ENCODE measurements at places on chromosomes 2 and 18.

DNA sequence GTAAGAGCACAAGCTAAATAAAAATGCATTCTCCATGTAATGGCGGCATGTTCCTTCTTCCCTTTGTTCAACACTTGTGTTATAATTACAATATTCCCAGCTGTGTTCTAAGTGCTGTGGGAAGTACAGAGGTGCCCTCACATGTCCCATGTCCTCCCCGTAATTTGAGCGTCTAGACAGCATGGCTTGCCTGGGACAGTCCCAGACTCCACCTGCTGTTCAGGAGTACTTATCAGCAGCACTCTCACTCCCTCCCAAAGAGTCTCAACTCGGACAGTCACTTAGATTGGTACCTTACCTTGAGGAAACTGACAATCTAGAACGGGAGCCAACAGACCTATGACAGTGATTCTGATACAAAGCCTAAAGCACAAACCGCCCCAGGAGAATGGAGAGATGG is 370.5 kb downstream of the EIPR1 start:
- no peak for DNase-seq

DNA sequence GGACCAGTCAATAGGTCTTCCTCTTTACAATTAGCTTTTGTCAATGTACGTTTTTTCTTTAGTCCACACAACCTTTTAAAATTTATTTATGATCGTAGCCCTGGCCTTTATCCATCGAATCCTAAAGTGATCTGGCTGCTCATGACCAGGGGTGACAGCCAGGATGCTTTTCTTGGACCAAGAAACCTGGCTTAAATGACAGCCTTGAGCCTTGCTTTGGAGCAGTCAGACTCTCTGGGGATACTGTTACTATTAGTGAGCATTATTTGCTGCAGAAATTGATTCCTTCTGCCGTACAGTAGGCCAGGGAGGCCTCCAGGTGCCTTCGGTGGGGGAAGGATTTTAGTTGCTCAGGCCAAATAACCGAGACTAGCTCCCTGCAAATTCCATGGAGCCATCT is 70.2 kb downstream of the AGAP1 start:
- DNase-seq, result no peak

- DNase-seq, result no peak
Observed at GRCh38 chr18:11074889-11075288, 74.5 kb downstream of the PIEZO2 start.

DNA sequence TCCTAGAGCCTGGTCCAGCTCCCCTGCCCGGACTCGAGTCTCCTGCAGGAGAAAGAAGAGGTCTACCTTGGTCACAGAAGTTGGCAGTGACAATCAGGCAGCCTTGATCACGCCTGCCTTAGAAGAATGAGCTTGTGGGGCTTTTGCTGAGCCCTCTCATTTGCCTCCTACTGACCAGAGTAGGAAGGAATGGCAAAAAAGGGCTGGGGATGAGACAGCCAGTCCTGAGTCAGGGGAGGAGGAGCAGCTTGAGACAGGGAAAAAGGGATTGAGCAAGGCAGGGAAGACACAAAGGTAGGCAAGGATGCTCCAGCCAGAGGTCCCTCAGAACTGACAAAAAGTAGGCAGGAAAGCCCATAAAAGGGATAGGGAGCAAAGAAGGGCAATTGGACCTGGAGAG is 6.0 kb downstream of the WDR54 start:
- DNase-seq, result no peak

GRCh38 chr2:162245061-162245460 is 1.8 kb upstream of the FAP start:
- DNase-seq, result no peak

DNA sequence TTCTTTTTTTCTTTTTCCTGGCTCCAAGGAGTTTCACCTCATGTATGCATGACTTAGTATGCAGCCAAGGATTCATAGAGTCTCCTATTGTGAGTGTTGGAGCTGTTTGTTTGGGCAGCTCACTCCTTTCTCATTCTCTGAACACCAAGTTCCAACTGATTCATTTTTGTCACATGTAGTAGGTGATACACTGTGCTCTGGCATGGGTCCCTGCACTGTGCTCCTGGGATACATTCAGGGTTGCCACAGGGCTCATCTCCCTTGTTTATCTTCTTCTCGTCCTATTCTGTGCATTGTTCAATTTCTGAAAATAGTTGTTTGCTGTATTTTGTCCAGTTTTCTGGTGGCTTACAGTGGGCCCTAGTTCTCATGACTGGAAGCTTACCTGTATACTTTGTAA is 96.8 kb downstream of the ZNF407 start:
- no peak for DNase-seq

- no peak for DNase-seq
Observed at GRCh38 chr2:120134263-120134662, 88.9 kb downstream of the TMEM185B start.

DNA sequence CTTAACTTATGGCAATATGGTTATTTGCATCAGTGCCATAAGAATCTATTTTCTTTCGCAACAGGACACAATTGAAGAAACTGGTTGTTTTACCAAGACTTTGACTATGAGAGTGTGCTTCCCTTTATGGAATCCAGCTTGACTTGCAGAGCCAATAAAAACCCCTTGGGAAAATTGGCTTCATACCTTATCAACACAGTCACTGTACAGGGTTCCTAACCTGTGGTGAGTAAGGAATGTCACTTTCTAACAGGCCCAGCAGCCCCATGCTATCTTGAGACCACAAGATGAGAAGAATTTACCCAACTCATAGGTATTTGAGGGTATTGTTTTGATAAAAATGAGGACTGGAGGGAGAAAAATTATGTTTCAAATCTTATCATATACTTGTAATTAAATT is 418.5 kb upstream of the MAP2 start:
- no peak for DNase-seq

DNA sequence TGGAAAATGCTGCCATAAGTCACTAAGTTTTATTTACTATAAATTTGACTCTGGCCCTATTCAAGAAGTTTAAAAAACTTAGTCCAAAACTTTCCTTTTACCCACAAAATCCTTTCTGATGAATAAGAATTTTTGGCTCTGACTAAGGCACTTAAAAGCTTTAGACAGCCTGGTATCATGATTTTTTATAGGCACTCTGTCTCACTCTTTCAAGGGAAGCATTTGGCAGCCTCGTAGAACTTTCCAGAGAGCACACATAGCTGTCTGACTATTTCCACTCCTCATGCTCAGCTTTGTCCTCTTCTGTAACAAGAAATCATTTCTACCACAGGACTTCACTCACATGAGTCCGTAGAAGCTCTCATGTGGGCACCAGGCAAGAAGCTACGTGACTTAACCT is 32.3 kb upstream of the XDH start:
- no peak for DNase-seq

DNA sequence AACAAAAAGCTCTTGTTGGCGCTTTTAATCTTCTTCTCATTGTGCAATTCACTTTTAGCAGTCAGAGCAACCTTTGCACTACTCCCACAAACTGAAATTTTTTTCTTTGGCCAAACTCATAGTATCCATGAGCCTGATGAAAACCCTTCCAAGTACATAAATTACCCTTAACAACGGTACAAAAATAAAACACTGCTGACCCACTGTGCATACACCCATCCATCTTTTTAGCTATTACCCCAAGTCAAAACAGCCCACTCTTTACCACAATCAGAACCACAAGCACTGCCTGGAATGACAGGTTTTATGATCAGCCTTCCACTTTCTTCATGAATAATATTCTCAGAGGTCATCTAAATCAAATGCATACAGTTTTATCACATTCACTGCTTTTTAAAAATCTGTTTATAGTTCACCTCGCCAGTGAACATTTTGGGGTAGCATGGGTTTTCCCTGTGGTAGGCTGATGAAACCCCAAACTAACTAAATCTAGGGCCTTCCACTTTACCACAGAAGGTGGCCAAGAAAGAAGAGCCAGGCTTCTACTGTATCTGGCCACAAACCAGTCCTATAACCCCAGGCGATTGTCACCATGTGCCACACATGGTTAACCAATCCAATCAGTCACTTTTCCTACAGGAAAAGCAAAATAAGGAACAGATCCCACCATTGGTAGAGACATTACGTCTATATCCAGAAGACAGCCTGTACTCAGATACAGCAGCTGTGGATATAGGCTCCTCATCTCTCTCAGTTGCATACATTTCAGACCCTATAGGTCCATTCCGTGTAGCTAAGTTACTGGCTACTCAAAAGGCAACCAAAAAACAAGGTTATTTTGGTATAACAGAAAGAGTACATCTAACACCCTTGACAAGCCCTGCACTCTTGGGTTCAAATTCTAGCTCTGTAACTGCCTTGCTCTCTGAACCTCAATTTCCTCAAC is 171.3 kb downstream of the THADA start:
- DNase-seq, result no peak

DNA sequence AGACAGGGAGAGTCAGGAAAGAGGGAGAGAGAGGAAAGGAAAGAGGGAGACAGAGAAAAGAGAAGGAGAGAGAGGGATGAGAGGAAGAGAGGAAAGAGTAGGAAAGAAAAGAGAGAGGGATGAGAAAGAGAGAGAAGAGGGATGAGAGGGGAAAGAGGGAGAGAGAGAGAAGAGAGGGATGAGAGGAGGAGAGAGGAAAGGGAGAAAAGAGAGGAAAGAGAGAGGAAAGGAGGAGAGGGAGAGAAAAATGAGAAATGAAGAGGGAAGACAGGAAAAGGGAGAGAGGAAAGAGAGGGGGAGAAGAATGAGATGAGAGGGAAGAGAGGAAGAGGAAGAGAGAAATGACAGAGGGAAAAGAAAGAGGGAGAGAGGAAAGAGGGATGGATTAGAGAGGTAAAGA is 207.0 kb upstream of the SKOR2 start:
- DNase-seq, result no peak

GRCh38 chr2:32064021-32064601 is 755 bp downstream of the SPAST start:
- DNase-seq, result no peak

- no peak for DNase-seq
Observed at GRCh38 chr18:1510542-1511179, 606.0 kb downstream of the ADCYAP1 start.

DNA sequence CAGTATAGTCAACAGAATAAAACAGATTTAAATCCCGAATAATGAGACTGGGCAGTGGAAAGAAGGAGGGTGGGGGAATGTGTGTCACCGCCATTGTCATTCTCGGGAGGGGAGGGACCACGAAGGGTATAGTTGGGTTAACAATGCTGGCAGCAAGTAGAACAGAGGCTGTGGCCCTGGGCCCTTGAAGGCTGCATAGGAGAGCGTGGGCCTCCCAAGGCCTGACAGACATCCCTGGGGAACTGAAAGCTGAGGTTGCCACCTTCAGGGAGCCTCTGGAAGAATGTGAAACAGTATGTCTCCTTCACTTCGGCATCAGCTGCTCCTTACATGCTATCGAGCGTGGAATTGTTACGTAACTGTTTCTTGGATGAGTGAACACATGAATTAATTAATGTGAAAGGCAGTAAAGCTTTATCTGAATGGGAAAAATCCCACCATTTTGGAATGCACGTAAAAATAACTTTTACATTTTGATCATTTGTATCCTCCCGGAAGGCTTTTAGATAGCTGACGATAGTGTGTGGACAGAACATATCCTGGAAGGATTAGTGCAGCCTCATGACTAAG is 92.8 kb upstream of the TTC39C start:
- DNase-seq, result no peak

- DNase-seq, result no peak
Observed at GRCh38 chr2:96760986-96761832, 507 bp downstream of the CNNM4 start.

DNA sequence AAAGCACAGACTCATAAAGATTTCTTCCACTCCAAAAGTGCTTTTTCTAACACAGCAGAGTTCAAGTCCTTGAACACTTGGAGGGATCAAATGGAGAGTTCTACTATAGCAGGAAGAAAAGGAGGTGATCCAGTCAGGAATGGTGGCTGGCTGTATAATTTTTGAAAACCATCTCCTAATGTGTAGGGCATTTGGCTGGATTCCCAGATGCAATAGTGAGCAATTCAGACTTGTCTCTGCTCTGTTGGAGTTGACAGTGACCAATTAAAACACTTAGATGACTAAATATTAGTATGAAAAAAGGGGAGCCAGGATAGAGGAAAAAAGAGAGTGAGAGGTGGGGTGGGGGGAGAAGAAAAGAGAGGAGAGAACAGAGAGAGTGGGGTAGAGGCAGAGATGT is 5.3 kb upstream of the G6PC2 start:
- DNase-seq, result no peak

DNA sequence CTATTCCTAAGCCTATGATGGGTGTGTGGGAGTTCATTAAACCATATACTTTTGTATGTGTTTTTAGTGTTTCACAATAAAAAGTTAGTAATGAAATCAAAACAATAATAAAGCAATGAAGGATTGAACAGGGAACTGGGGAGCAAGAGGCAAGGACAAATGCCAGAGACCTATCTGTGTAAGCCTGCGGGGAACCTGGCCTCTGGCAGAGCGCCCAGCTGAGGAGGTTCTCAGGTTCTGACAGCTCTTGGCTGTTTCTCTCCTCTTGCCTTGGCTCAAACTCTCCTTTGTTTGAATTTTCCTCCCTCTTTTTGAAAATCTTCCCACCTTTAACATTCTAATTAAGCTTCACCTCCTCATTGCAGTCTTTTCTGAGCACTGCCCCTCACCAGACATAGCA is 200.0 kb upstream of the NCKAP5 start:
- no peak for DNase-seq

GRCh38 chr2:149383340-149383739 is 53.0 kb downstream of the LYPD6 start:
- no peak for DNase-seq

GRCh38 chr2:222693837-222694236 is 22.4 kb downstream of the MOGAT1 start:
- DNase-seq, result no peak

DNA sequence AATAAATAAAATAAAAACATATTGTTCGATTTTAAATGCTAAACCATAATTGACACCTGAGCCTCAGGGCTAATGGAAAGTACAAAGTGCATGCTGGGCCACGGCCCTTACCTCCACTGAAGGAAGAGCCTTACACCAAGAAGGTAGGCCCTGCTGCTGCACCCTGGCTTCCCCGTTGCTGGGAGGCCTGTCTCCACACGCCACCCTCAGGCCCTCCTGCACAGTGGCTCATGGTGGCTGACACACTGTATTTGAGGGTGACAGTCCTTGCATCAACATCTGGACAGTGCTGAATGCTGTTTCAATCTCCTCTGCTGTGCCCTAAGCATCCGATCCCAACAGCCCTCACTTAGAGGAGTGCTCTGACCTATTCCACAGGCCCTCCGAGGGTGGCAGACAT is 39.3 kb upstream of the EDAR start:
- DNase-seq, result no peak

DNA sequence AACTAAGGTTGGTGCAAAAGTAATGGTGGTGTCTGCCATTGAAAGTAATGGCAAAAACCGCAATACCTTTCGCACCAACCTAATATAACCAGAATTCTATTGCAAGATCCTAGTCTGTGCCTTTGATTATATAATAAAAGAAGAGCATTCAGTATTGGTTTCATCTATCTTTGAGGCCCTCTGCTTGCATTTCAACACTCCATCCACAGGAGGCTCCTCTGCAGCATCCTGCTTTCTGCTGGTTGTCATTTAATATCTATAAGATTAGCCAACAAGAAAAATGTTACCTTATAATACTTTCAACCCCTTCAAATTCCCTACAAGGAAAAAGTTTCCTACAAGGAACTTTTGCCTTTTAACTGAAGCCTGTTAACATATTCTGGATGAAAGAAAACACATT is 139.2 kb downstream of the CDCA7 start:
- no peak for DNase-seq
